ENCODE measurements at places on chromosomes 4 and X. TPM values are rescaled to one million over a fixed set of nuclear protein-coding genes. Genes with fewer than 3 reads are reported as not detected.

IGSF1 gene
- total RNA-seq, result not detected

EVC2 gene
- total RNA-seq, result 12.9 TPM

SYTL5 gene
- 0.57 TPM for total RNA-seq

PNMA6A gene
- total RNA-seq, result 1.6 TPM

MAGEB3 gene
- not detected for total RNA-seq

CDX4 gene
- not detected for total RNA-seq

HAUS7 gene
- 7.5 TPM for total RNA-seq

UGDH gene
- 226 TPM for total RNA-seq

All from smooth muscle cell of bladder (primary cell).